Activated naive CD4-positive, alpha-beta T cell (primary cell): ENCODE measurements at places on chromosomes 5 and 9.

DNA sequence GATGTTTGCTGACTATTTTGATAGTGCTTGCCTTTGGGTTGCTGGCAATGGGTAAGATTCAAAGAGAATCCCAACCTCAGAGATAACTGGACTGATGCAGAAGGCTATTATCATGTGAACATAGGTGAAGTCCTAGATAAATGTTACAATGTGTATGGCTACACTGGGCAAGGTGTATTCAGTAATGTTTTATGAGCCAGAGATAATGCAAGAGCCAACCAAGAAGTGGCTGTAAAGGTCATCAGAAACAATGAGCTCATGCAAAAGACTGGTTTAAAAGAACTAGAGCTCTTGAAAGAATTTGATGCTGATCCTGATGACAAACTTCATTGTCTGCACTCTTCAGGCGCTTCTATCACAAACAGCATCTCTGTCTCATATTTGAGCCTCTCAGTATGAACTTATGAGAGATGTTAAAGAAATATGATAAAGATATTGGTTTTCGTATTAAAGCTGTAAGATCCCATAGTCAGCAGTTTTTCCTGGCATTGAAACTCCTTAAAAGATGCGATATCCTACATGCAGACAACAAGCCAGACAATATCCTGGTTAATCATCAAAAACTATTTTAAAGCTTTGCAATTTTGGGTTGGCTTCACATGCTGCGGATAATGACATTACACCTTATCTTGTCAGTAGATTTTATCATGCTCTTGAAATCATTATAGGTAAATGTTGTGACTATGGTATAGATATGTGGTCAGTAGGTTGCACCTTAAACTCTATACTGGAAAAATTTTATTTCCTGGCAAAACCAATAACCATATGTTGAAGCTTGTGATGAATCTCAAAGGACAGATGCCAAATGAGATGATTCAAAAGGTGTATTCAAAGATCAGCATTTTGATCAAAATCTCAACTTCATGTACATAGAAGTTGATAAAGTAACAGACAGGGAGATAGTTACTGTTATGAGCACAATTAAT lies 41.9 kb upstream of the TNFSF15 start:
- DNase-seq: no peak

GRCh38 chr5:115627295-115627865 lies 1.5 kb upstream of the TMED7 start:
- no peak for DNase-seq

DNA sequence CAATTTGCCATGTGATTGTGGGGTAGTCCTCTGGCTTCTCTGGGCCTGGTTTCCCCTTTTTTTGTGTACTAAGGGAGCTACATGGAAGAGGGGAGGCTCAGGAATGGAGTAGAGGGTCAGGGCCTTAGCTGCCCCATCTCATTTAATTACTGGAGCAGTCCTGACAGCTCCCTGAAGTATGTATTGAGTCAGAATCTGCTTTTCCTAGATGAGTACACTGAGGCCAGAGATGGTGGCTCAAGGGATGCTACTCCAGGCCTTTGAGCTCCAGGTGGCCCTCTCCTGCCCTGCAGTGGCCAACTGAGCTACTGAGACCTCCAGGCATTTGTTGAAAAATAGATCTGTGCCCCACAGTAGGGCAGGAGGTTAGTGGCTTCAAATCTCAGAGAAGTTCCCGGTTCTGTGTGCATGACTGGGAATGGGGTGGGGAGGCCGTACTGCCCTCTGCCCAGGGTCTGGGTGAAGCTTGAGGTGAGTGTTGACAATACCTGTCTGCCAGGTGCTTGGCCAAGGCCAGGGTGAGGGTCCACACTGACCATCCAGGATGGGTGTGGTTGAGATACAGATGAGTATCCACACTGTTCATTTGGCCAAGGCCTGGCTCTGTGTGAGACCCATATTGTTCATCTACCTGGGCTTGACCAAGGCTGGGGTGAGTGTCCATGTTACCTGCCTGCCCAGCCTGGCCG lies 45.7 kb downstream of the CXXC5 start:
- no peak for DNase-seq

DNA sequence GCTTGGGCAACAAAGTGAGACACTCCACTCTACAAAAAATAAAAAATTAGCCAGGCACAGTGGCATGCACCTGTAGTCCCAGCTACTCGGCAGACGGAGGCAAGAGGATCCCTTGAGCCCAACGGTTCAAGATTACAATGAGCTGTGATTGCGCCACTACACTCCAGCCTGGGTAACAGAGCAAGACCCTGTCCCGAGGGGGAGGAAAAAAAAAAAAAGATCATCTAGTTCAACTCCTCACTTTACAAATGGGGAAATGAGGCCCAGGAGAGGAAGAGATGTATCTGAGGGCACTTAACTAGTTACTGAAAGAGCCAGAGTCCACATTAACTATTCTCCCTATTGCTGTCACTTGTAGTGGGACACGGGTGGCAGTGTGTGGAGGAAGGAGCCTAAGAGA lies 13.8 kb downstream of the PDCL start:
- DNase-seq: no peak

DNA sequence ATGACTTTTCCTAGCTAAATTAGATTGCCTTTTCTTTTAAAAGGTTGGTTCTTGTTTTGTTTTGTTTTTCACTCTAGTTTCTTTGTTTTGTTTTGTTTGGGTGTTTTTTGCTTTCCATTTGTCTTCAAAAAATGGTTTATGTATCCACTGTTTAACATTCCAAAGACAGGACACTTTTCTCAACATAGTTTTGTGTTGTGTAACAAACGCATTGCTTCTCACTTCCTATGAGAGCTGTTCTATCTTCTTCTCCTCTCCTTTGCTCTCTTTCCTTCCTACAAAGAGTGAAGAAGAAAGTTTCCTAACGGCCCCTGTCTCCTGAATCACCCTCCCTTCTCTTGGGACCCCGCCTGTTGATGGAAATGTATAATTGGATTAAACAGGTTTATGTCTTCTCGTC lies 539.7 kb downstream of the ACTL7B start:
- DNase-seq: no peak

DNA sequence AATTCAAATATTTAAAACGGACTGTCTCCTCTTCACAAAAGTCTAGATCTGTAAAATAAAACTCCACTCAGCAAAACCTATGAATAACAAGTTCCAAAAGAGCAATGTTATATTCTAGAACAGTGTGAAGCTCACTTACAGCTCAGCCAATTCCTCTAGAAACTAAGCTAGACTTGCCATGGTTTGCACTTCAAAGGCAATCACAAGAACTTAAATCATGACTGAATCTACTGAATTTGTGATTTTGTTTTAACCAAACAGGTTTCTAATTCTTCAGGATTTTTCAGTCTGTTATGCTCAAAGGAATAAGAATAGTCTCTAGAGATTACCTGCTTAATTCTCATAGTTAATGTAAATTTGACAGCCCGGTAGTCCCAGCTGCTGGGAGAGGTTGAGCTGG lies 1.4 kb upstream of the PKD2L2 start:
- no peak for DNase-seq

DNA sequence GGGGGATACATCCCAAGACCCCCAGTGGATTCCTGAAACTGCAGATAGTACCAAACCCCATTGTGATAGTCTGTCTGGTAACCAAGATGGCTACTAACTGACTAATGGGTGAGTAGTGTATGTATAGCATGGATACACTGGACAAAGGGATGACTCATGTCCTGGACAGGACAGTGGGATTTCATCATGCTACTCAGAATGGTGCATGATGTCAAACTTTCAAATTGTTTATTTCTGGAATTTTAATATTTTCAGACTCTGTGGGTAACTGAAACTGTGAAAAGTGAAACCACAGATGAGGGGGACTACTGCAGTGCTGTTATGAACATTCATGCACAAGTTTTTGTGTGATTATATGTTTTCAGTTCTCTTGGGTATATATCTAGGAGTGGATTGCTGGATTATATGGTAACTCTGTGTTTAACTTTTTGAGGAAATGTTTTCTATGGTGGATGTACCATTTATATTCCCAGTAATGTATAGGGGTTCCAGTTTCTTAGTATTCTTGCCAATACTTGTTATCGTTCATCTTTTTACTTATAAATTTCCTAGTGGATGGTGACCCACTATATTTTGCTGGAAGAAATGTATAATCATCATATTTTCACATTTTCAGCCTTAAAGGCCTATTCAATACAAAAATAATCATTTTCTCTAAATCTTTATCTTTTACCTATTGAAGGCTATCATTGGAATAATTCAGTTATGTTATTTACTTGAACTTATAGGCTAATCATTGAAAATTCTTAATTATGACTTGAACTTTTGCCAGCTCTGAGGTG lies 140.9 kb downstream of the NR3C1 start:
- no peak for DNase-seq

- DNase-seq: no peak
Observed at GRCh38 chr5:78886341-78887230, 98.5 kb downstream of the ARSB start.

GRCh38 chr5:45110399-45110798 lies 301.7 kb downstream of the MRPS30 start:
- no peak for DNase-seq
